ENCODE measurements at places on chromosomes 5 and 9.

DNA sequence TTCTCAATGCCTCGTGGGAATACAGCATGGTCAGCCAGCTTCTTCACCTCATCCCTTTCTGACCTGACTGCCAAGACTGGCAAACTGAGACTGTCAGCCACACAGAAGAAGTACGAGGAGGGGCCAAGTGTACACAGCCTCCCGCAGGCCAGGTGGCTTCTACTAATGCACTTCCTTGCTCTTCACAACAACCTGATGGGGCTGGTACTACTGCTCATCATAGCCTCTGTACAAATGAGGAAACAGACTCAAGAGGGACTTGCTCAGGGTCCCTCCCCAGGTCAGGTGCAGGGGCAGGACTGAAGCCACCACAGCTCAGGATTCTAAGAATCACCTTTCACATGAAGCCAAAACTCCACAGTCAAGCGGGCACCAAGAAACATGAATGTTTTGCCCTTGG is 21.3 kb downstream of the NIPAL4 start:
- DNase-seq, result no peak

DNA sequence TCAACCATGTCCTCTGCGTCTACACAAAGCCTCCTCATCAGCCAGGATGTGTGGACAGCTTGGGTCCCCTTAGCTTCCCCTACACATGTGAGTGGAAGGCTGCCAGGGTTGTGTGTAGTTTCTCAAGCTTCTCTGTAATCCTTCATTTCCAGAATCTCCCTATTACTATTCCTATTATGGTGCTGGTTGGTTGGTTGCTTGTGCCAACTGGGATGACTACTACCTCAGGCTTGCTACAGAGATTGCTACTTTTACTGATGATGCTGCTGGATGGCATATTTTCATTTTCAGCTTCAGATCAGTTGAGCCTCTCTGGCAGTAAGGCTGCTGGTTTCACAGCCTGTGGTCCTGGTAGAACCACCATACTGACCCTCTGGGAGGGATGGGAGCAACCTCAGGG is 39.9 kb downstream of the ATG10 start:
- DNase-seq, result no peak

GRCh38 chr9:124975131-124975530 is 34.2 kb upstream of the GOLGA1 start:
- no peak for DNase-seq

DNA sequence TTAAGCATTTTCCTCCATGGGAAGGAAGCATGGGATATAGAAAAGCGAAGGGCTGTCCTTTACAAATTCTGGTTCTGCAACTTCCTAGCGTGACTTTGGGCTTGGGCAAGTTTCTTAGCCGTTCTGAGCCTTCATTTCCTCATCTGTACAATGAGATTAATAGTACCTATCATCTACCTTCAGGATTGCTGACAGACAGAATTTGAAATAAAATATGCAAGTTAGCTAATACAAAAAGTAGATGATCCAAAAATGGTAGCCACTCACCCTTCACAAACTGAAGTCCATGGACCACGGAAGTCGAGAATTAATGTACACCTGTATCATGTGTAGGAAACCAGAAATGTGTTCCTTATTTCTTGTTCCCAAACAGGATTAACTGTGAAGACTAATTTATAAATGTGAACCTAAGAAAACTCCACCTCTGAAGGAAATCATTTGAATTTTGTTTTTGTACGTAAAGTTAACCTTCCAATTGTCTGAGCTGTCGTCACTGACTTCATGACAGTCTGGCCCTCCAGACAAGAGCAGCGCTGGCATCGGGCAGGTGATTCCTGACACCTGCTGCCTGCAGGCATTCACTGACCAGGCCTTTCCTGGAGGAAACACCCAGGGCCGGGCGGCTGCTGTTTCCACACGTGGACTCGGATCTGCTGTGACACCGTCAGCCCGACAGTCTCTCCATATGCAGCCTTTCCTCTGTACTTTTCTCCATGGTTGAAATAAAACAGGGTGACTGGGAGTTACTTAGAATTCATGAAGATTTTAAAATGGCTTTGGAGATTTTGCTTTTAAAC is 63.4 kb downstream of the PSMB7 start:
- no peak for DNase-seq

DNA sequence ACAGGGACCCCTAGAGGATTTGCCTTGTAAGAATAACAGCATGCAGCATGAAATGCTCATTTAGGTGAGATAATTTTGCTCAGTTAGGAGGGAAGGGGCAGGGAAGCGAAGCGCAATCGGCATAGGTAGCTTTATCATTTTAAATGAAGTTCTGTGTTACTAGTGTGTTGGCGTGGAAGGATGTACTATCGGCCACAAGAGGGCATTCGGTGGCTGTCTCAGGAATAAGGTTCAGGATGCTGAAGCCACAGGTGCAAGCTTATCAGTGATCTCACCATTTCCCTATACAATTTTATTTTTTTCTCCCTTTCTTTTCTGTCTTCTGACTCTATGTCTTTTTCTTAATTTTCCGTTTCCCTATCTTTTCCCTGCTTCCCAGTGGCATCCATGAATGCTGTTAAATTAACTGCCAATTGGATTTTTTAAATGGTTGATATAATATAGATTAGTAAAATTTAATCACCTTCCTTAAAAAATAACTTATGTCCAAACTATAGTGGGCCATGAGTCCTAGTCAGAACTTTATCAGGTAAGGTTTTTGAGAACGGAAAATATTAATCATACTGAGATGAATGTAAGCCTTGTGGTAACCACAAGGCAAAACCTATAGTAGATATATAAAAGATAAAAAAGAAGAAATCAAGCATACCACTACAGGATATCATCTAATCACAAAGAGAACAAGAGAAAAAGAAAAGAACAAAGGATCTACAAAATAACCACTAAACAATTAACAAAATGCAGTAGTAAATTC is 1.2 kb upstream of the INSL6 start:
- no peak for DNase-seq

DNA sequence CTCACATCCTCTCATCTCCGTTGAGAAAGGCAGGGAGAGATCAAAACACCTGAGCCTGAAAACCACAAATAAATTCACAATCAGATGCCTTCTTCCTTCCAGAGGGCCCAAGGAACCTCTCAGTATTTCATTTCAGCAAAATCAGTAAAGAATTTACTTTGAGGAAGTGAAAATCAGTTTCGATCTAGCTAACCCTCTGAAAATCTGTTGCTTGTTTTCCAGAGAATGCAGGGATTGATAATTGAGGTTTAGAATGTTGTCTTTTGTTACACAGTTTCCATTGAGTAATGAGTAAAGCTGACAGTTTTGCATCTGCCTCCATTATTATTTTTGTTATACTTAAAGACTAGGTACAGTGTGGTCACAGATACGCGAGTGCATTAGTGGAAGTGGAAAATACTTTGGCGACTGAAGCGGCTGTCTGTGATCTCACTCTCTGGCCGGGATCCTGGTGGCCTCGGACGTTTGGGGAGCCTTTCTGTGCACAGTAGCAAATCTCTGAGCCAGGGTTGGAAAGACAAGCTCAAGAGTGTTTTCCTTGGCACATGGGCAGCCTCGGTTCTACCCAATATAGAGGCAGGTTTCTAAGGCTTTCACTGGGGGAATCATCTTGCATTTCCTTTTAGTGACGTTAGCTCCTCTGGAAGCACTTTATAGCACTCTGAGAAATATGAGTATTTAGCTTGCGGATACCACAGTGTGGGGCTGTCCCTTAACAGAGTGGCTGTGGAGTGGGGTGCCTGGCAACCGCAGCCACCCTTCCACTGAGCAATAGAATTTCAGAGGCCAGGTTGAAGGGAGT is 32.2 kb upstream of the ANGPTL2 start:
- DNase-seq, result no peak

DNA sequence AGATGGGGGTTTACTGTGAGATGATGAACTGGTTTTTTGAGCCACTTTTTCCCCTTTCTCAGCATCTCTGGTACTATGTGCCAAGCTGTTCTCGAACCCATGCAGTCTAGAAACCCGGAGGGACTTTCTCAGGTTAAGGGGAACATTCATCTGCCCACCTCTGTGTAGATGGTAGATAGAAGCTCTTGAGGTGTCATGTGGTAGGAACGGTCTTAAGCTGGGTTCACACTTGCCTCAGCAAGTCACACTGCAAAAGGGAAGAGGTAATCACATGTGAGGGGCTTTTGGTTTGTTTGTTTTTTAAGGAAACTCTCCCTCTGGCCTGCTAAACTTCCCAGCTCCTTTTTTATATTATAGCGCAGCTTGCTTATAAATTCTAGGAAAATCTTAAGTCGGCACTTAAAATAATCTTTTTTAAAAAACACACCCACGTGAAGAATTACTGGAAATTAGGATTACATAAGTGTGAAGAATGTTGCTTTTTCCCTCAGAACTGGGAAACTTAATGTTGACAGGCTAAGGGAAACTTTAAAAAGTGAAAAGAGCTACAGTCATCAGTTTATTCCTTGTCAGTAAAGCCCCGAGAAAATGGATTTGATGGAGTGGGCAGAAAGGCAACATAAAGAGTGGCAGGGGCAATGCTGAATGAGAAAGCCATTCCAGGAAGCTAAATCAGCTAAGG is 430.3 kb downstream of the ARHGEF28 start:
- DNase-seq, result no peak

- no peak for DNase-seq
Measured at GRCh38 chr5:50710838-50711237, 44.4 kb downstream of the PARP8 start.
